ENCODE measurements at places on chromosomes 1 and 21. TPM values are rescaled to one million over a fixed set of nuclear protein-coding genes. Genes with fewer than 3 reads are reported as not detected.

GPR153 gene
- 17.2 TPM for polyA plus RNA-seq

TEDDM1 gene
- polyA plus RNA-seq, result 0.11 TPM

CELA2A gene
- 0.35 TPM for polyA plus RNA-seq

LRRC38 gene
- 42.3 TPM for polyA plus RNA-seq

KDF1 gene
- not detected for polyA plus RNA-seq

DHX9 gene
- polyA plus RNA-seq, result 113 TPM

TMPRSS3 gene
- not detected for polyA plus RNA-seq

DNAJC28 gene
- polyA plus RNA-seq, result 2.9 TPM

EBNA1BP2 gene
- 31.7 TPM for polyA plus RNA-seq

SLAMF7 gene
- 0.46 TPM for polyA plus RNA-seq

GOLT1A gene
- polyA plus RNA-seq, result not detected

LCE6A gene
- not detected for polyA plus RNA-seq

CD84 gene
- polyA plus RNA-seq, result 1.5 TPM

GJA9 gene
- polyA plus RNA-seq, result 0.33 TPM

PPFIA4 gene
- 62.1 TPM for polyA plus RNA-seq

PRELP gene
- 1.5 TPM for polyA plus RNA-seq

PRR9 gene
- polyA plus RNA-seq, result not detected

INAVA gene
- polyA plus RNA-seq, result 2.0 TPM

OR10J1 gene
- not detected for polyA plus RNA-seq

OR10J4 gene
- not detected for polyA plus RNA-seq

KDM1A gene
- 65.3 TPM for polyA plus RNA-seq

C1orf141 gene
- polyA plus RNA-seq, result not detected

LRRC39 gene
- 227 TPM for polyA plus RNA-seq

CHAF1B gene
- polyA plus RNA-seq, result 3.5 TPM

CRNN gene
- polyA plus RNA-seq, result not detected

All from forelimb muscle (tissue), 1 donor.